ENCODE measurements at places on chromosomes 16 and 17.

DNA sequence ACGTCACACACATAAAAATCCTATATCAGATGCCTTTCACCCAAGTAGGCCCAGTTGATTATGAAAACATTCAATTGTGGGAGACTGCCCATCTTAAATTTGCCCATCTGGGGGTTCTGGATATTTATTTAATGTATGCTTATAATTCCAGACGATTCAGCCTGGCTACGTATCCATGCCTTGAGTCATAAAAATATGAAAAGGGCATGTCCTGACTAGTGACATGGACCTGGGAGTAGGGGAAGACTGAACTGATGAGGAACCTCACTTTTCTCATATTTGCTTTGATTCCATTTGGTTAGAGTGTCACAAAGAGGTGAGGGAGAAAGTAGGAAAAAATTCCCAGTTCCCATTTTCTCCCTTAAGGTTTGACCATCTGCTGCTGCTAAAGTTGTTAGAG is 122.5 kb upstream of the GNAO1 start:
- DNase-seq: no peak

GRCh38 chr17:50764734-50765149 is 2.6 kb downstream of the ANKRD40CL start:
- DNase-seq: no peak

GRCh38 chr17:67435786-67436185 is 58.7 kb downstream of the PITPNC1 start:
- DNase-seq: no peak

GRCh38 chr17:33639103-33639880 is 346.2 kb upstream of the ASIC2 start:
- DNase-seq: no peak

- no peak for DNase-seq
Measured at GRCh38 chr16:19744670-19745069, 26.6 kb downstream of the IQCK start.

Measured in DMS79 (cell line).